ENCODE measurements at places on chromosomes 11 and 22.

GRCh38 chr11:101523634-101524260, 60.1 kb downstream of the TRPC6 start:
- no peak for DNase-seq

DNA sequence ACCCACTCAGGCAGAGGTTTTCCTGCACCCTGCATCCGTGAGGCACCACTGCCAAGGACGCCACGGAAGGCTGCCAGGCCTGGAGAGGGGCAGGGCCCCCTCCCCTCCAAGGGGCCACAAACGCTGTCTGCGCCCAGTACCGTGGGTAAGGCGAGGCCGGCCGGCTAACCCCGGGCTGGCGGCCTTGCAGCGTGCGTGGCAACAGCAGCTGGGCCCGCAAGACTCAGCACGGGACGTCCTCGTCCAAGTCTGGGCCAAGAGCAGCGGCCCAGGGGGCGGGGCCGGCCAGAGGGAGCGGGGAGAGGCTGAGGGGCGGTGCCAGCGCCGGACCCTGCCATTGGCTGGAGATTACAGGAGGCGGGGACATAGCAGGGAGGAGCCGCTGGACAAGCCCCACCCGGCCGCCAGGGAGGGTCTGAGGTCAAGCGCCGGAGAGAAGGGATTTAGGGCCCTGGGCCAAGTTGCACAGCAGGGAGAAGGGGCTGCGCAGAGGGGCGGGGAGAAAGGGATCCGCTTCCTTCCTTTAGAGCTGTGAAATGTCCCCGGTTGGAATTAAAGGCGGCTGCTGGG, 16.0 kb downstream of the SLC43A1 start:
- DNase-seq = peak; percentile 64

DNA sequence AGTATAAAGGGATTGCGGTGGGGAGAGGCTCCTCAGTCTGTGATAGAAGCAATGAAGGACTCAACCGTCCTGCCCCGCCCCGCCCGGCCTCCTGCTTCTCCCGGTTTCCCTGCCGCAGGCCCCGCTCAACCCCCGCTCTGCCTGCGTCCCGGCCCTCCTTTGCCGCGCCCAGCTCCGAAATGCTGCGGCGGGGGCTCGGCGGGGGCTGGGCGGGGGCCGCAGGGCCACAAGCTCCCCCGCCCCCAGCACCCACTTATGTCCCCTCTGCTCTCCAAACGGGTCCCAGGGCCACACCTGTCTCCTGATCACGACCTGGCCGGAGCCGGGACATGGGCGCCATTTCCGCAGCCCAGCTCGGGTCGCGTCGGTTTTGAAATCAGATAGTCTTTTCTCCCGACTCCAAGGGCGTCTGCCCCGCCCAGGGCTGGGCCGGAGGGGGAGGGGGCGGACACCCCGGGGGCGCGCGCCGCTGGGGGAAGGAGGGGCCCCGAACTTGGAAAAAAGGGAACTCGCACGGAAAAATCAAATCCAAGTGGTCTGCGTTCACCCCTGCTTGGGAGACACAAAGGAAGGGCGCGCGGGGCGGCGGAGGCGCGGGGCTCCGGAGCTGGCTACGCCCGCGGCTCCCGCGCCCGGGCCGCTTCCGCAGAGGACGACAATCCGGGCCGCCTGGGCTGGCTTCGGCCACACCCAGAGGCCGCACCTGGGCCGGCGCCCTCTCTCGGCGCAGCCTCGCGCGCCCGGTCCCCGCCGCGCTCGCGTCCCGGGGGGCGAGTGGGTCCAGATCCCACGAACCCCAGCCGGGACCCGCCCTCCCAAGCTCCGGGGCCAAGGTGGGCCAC, 70.6 kb upstream of the EP300 start:
- peak; percentile 31 for DNase-seq

DNA sequence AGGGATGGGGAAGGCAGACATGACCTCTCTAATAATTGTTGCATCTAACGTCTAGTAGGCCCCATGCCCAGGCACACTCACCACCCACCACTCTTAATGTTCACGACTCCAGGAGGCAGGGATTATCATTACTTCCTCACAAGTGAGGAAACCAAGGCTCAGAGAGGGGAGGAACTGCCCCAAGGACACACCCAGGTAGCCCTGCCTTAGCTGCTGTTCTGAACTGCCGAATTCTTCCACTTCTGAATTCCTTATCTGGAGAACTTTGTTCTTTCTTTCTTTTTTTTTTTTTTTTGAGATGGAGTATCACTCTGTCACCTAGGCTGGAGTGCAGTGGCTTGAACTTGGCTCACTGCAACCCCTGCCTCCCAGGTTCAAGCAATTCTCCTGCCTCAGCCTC, 16.7 kb downstream of the SLCO2B1 start:
- DNase-seq = no peak

GRCh38 chr11:32852207-32852606, 22.5 kb downstream of the PRRG4 start:
- DNase-seq = no peak

DNA sequence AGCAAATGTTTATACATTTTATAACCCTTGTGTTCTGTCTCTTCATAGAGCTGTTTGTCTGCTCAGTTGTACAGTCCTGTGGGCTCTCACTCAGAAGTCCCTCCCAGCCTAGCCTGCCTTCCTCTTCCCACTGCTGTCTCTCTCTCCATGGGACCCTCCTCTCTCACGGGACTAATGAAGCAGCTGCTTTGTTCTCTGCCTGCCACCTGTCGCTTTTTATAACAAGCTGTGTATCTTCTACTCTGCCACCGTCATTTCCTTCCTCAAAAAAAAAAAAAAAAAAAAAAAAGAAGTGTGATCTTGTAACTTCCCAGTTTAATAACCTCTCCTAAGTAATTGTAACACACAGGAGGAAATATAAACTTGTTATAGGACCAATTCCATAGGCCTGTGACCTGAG, 92.2 kb upstream of the ALKBH3 start:
- no peak for DNase-seq

DNA sequence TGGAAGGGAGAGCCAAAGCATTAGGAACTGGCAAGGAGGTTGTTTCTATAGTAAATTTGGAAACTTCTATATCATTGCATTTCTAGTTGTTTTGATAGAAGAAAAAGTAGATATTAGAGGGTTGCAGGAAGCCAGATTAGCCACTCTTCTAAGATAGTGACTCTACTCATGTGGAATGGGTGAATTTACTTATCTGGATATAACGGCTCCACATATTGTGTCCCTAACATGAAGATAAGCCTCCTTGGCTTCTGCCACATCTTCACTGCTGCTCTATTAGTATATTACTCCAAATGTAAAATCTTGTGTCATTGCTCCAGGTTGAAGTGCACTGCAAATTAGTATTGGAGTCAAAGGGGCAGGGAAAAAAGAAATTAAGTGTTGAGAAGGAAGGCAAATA, 283.3 kb downstream of the CASP12 start:
- DNase-seq = no peak

- DNase-seq = no peak
Observed at GRCh38 chr11:10488934-10489691, 34.0 kb downstream of the AMPD3 start.

DNA sequence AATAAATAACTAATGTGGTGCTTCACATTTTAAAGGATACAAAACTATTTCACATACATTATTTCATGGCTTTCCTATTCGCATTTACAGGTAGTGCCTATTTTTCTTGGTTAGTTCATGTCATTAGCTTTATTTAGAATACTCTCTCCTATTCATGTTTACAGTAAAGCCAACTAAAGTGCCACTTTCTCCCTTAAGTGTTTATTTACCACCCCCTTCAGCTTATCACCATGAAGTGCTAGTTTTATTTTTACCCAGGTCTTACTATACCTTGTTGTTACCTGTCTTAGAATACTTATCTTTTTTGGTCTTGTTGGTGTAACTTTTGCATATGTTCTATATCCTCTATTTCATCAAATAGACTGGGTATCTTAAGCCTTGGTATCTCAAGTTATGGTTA, 715.2 kb upstream of the TENM4 start:
- no peak for DNase-seq

DNA sequence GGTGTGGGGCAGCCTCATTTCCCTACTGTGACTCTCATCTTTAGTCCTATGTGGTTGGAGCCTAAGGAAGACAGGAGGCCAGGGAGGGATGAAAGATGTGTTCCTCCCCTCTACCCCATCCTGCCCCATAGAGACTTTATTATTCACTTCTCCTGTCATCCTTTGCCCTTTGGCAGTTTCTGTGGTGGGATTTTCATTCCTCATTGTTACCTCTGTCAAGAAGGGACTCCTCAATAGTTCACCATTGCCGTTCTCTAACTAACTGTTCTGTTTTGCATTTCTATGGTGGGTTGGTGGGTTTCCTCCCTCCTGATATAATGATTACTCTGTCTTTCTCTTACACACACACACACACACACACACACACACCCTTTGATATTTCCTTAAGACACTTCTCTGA, 202.3 kb downstream of the DSCAML1 start:
- no peak for DNase-seq

DNA sequence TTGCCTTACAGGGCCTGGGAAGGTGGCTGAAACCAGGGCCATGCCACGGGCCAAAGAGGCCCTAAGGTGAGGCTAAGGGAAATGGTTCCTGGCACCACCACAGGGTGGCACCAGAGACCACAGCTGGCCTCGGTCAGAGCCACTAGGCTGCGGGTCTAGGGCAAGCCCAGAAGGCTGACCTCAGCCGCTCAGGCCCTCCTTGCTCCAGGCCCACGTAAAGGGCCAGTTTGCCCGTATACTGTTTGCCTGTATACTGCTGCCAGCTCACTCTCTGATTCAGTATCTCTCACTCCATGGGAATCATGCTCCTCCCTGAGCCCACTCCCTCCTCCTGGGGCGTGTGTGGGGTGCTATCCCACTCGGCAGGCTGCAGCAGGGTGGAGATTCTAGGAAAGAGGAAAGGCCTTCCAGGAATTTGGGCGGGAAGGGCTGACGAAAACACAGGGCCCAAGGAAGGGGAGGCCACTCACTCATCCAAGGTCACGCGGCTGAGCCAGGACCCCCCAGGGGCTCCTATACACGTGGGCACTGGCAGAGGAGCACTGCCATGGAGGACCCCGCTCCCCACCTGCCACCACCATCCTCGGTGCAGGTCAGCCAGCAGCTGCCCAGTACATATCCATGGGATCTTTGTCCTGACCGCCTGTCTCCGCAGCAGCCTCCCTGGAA, 62.4 kb downstream of the NECTIN1 start:
- DNase-seq = no peak

GRCh38 chr11:83922318-83922717, 636.2 kb upstream of the CCDC90B start:
- no peak for DNase-seq

DNA sequence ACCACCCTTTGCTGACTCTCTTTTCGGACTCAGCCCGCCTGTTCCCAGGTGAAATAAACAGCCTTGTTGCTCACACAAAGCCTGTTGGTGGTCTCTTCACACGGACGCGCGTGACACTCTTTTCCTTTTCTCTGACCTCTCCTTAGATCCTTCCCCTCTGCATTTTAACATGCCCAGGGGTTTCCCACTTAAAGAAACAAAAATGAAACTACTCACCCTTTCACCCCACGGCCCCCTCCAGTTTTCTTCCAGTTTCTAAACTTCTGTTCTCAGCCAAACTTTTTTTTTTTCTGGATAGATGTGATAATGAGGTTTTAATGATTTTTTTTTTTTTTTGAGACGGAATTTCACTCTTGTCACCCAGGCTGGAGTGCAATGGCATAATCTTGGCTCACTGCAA, 32.8 kb upstream of the NUP50 start:
- DNase-seq = no peak

GRCh38 chr11:112085822-112086421, 634 bp downstream of the TIMM8B start:
- no peak for DNase-seq

DNA sequence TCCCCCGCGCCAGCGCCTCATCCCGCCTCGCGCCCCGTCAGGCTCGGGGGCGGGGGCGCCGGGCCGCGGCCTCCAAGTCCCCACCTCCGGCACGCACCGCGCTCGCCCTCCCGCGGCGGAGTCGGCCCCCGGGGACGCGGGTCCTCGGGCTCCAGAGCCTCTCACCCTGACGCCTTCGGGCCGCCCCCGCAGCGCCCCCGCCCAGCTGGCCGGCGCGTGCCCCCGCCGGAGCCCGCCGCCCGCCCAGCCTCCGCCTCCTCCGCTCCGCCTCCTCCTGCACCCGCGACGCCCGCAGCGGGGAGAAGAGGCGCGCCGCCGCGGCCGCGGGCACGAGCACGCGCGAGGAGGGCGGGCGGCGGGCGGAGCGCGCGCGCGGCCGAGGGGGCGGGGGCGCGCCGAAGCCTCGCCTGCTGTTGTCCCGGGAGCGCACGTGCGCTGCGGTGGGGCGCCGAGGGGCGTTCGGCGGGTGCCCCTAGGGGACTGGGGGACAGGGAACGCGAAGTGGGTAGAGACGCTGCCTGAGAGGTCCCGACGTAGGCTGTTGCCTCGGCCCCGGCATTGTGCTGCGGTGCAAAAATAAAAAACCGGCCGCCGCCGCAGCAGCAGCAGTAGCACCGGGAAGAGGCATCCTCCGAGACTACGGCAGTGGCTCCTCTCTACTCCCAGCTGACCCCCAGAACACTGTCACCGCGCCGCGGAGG, 87.4 kb upstream of the ARHGAP32 start:
- peak; percentile 59 for DNase-seq

DNA sequence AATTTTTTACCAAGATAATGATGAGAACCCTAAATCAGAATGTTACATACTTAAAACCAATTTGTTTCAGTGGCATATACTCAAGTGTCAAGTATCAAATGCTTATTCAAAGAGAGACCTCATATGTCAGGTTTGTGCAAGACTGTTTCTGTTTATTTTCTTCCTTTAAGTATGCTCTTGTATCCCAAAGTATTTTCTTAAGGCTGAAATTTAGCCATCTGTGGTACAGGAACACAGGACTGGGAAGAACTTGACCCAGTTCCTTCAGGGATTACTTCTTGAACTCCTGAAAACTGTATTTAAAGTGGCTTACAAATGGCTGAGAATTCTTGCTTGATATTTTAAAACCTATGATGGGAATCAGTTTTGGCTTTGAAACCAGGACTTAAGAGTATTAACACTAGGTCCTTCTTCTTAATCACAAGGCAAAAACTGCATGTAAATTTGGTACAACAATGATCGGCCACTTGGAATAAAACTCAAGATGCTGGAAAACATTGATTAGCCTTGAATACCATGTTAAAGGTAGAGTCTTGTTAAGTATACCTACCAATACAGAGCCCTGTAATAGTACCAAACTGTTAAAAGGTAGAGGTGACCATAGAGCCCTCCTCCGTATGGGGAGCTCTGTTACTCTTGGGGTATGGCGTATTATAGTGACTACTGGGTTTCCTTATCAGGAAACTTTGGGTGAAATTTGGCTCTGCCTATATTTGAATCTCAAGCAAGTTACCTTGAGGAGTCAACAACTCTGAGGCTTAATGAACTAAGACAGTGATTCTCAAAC, 95.9 kb downstream of the BLID start:
- no peak for DNase-seq

DNA sequence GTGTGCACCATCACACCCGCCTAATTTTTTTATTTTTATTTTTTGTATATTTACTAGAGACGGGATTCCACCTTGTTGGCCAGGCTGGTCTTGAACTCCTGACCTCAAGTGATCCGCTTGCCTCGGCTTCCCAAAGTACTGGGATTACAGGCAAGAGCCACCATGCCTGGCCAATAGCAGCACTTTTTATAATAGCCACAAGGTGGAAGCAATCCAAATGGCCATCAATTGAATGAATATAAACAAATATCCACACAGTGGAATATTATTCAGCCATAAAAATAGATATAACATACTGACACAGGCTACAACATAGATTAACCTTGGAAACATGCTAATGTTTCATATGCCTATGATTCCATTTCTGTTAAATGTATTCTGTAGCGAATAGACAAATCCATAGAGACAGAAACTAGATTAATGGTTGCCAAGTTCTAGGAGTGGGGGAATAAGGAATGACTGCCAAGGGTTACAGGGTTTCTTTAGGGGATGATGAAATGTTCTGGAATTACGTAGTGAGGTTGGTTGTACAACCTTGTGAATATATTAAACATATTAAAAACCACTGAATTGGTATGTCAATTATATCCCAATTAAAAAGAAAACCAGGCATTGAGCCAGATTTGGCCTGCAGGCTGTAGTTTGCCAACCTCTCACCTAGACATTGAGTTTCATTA, 4.8 kb downstream of the VPS51 start:
- DNase-seq = no peak

Data from fibroblast of skin of left quadriceps (primary cell).